M059J (cell line): ENCODE measurements at places on chromosomes 2 and 18. TPM values are rescaled to one million over a fixed set of nuclear protein-coding genes. Genes with fewer than 3 reads are reported as not detected.

Gene NEURL3
- total RNA-seq = 0.59 and 1.1 TPM in 2 replicates

Gene ANKRD23
- 0.20 TPM in 1 of 2 replicates, not detected in the other for total RNA-seq

Gene VWA3B
- total RNA-seq = not detected in 2 replicates

Gene CDKL4
- total RNA-seq = not detected in 2 replicates

Gene PAIP2B
- 0.52 and 0.81 TPM in 2 replicates for total RNA-seq

Gene OR6B2
- not detected in 2 replicates for total RNA-seq

GRCh38 chr2:147916067-147916466 is 71.2 kb downstream of the ACVR2A start:
- no peak for DNase-seq

DNA sequence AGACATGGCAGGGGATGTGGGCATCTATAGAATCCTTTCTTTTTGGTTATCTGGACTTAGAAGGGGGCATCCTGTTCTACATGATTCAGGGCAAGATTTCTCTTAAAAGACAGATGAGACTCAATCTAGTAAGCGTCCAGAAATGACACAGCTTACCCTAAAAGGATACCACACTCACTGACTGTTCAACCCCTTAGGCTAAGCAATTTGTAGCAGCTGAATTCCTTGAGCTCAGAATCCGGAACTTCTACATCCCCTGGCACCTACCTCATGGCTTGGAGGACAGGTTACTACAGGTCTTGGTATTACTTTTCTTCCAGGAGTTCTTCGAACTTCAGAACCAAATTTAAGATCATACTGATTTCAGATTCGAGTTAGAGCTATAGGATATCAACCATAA is 138.4 kb downstream of the LAMA3 start:
- peak; percentile 94 for DNase-seq

GRCh38 chr2:9658972-9659371 is 28.2 kb upstream of the YWHAQ start:
- peak; percentile 81 for DNase-seq

DNA sequence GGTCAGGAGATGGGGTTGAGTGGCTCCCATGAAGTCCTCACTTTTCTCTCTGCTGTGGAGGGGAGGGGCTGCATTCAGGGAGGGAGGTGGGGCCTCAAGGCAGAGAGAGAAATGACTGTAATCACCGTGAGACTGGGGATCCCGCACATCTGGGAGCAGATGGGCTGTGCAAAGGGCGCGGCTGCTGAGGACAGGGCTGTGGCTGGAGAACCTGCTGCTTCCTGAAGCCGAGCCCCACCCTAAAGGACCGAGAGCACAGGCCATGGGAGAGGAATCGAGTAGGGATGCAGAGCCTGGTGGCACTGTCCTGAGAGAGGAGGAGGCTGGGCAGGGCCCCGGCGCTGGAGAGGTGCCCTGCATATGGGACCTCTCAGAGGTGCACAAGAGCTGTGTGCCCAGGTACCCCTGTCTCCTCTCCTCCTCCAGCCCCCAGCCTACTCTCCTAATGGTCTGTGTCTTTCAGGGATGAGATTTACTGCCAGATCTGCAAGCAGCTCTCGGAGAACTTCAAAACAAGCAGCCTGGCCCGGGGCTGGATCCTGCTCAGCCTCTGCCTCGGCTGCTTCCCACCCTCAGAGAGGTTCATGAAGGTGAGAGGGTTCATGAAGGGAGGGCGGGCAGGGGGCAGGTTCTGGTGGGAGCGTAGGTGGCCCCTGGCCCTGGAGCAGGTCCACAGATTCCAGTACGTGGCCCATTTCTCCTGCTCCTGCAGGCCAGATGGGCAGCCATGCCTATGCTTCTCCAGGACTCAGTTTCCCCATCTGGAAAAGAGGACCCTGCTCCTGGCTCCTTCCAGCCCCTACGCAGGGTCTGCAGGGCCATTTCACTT is 25.9 kb upstream of the GPR17 start:
- DNase-seq = no peak

DNA sequence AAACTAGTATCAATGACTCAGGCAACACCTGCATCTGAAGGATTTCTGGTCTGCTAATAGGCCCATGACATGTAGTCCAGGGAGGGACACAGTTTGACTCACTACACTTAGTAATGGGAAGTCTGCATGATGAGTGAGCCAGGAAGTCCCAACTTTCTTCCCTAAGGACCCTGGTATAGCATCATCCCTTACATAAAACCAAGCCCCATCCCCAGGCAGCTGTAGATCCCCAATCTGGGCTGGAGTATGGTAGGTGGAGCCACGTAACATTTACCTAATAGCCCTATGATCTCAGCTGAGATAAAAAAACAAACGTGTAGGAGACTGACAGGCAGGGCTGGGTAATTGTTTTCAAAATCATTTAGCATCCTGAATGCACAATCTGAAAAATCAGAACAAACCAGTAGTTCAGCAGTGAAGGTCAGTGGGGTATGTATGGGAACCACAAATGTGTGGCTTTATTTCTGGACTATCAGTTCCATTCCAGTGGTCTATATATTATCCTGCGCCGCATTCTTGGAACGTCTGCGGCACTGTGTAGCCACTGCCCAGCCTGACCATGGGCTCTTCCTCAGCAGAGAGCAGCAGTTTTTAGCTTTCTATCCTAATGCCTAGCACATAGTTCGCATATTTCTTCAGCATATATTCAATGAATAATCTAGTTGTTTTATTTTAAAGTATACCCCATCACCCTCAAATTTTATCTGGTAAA is 33.5 kb downstream of the EPB41L3 start:
- DNase-seq = no peak

DNA sequence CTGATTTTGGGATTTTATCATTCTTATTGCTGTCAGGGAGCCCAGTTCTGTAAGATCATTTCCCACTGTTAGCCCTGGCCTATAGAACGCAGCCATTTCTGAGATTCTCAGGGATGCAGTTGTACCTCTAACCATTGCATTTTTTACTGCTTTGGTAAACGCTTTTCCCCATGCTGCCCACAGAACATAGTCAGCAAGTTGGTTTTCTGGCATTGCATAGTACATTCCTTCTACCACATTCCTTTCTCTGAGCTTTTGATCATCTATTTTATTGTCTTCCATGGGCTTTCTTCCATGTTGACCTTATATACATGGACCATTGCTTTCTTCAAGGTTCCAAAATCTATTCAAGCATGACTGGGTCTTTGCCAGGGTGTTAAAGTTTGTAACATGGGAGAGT is 86.8 kb upstream of the ST6GAL2 start:
- DNase-seq = no peak

GRCh38 chr2:227671170-227671905 is 4.7 kb downstream of the SCYGR5 start:
- no peak for DNase-seq

GRCh38 chr2:172113617-172114016 is 10.9 kb upstream of the DLX2 start:
- peak; percentile 61 for DNase-seq

DNA sequence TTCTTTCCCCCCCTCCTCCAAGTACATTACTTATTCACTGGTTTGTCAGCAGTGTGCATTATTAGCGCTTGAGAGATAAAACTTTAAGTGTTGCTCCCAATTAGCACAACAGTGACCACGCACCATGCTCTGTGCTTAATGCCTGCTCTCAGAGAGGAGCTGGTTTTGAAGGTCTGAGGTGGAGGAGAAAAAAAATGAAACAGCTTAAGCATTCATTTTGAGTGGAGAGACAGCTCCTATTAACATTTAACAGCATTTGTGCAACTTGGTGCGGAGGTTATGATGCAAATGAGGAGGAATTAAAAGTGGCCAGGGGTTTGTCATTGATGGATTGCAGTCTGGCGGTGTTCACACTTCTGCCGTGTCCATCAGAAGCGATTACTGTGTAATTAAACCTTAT is 141.8 kb downstream of the FIGN start:
- no peak for DNase-seq

DNA sequence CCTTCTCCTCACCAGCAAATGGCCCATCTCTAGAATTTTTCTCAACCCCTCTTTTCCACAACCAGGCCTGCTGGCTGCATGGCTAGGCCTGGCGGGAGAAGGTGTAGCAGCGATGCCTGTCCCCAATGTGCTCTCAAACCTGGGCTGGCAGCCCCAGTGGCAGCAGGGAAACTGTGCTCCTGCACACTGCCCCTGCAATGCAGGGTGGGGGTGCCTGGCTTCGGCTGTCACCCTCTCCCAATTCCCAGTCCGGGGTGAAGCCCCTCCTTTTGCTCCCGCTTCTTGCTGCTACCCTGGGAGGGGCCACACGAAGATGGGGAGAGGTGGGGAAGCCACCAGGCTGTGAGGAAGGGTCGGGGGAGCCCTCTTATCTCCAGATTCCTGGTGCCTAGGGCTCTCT is 36.1 kb upstream of the OTOF start:
- no peak for DNase-seq

GRCh38 chr2:165472922-165473321 is 3.4 kb downstream of the CSRNP3 start:
- DNase-seq = no peak

- no peak for DNase-seq
Observed at GRCh38 chr18:44635546-44635945, 45.1 kb upstream of the SETBP1 start.

DNA sequence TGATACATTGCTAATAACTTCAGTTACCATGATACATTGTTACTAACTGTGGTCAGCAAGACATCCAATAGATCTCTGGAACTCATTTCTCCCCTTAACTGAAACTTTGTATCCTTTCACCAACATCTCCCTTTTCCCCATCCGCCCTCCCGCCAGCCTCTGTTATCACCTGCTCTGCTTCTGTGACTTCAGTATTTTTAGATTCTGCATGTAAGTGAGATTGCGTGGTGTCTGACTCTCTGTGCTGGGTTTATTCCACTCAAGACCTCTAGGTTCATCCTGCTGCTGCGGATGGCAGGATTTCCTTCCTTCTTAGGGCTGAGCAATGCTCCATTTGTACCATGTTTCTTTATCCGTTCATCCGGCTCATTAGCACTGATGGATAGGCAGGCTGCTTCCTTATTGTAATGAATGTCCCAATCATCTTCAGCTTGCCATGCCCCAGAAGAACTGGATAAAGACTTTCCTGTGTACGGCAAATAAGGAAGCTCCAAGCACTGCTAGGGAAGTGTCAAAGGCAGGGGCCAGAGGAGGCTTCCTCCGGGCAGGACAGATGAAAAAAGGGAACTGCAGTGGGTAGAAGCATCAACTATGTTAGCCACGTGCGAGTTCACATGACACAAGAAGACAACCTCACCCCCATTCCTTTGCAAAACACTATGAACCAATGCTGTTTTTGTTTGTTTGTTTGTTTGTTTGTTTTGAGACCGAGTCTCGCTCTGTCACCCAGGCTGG is 113.4 kb downstream of the EIPR1 start:
- DNase-seq = no peak

GRCh38 chr2:211423018-211423417 is 866.6 kb downstream of the CPS1 start:
- no peak for DNase-seq

DNA sequence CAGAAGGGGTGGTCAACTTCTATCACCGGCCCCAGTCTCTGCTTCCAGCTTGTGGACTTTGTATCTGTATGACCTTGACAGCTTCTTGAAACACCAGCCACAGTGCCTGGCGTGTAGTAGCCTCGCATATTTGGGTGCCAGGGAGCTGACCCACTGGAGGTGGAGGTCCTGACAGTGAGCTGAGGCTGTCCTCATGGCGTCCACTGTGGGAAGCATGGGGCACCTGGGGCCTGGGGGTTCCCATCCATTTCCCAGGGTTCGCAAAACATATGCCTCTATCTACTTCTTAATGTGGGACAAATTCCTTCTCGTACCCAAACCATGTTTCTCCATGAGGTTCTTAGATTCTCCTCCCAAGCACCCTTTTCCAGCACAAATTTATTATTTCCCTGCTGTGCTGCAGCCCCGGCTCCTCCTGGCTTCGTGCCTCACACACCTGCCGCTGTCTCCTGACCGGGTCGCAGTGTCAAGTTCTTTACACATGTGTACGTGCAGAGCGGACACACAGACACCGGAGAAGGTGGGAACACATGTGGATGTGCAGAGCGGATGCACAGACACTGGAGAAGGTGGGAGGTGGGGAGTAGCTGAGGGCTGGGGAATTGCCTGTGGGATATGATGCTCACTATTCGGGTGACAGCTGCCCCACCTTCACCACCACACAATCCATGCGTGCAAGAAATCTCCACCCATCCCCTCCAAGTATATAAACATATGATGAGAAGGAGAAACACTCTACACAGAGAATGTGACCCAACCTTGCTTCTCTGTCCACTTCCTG is 23.4 kb downstream of the TMEM18 start:
- DNase-seq = no peak

GRCh38 chr2:11540996-11541692 is 7.3 kb downstream of the GREB1 start:
- DNase-seq = no peak

- DNase-seq = no peak
Observed at GRCh38 chr2:191728750-191729624, 51.1 kb downstream of the NABP1 start.

DNA sequence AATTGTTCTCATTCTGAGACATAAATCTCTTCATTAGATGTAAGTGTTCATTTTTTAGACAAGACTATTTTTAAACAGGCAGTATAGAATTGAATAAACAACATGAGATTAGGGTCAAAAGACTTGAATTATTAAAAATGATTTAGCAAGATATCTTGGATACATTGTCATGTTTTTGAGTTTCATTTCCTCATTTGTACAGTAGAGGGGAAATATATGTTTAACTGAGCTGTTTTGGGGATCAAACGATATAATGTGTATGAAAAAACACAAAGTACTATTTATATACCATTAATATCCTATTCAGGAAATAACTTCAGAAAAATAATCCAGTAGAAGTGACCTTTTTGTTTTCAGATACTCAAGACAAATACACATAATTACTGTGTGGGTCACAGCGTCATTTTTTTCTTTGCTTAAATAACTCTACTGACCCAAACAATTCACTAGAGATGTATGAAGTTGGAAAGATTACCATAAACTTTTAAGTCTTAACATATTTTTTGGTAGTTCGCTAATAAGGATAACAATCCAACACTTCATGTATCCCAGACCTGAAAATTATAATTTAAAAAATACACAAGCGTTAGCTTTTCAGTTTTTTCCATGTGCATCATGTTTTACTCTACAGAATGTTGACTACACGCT is 896 bp upstream of the ASXL3 start:
- DNase-seq = no peak

- DNase-seq = no peak
Observed at GRCh38 chr2:175877845-175878544, 124.1 kb downstream of the LNPK start.

DNA sequence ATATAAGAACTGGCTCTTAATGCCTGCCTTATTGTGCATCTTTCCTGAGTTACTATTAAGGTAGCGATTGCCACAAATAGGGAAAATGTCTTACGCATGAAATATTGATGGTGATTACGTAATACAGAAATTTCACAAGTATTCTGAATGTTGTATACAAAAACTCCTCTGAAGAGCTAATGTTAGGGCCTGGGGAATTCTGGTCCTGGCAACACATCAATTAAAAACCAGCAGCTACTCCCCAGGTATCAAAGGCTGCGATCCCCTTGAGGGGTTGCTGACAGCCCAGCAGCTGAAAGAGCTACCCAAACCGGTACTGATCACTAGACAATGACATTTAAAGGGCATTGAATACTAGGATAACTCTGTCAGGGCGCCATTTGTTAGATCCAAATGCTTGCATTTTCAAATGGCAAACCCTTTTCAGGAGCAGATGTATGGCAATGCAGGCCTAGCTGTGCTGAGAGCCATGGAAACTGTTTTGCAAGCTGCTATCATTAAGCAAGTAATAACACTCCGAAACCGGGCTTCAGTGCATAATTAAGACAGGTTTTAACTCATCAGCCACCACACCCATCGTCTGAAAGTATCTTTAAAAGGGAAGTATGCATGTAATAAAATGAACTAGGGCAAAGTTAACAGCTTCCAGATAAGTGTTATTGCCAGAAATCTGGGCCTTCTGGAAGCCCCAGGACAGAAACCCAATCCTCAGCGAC is 78.4 kb downstream of the CLHC1 start:
- no peak for DNase-seq

GRCh38 chr2:222477962-222478608 is 53.7 kb downstream of the SGPP2 start:
- DNase-seq = no peak
